ENCODE measurements at places on chromosomes 7 and 10.

DNA sequence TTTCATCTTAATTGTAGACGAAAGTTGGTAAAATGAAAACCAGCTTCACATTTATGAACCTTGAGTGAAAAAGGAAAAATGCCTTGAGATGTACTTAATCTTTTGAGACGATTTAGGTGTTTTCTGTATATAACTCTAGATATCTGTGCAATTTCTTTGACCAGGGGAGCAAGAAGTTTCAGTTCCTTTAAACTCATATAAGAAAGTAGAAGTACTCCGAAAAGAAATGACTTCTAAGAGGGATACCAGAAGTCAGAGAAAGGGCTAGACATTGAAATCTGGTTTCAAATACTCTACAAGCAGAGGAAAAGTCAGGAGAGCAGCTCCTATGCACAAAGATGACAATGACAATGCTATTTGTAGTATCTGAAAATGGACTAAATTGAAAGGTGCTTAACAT is 303.7 kb downstream of the BAMBI start:
- no peak for DNase-seq

DNA sequence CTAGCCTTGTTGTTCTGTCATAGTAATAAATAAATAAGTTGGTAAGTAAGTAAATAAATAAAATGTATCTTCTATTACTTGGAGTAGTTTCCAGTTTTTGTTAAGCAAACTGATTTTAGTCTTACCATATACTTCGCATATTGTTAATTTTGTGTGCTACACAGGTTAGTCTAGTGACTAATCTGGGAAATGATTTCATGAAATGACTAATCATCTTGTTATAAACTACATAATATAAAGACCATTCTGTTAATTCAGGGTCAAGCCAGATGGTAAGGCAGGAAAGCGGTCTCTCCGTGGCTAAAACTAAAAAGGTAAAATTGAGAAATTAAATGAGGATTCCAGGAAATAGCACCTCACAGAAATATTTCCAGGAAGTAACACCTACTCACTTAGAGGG is 58.5 kb upstream of the FOXP2 start:
- no peak for DNase-seq

- no peak for DNase-seq
Observed at GRCh38 chr7:77982926-77983550, 184.5 kb downstream of the PHTF2 start.

DNA sequence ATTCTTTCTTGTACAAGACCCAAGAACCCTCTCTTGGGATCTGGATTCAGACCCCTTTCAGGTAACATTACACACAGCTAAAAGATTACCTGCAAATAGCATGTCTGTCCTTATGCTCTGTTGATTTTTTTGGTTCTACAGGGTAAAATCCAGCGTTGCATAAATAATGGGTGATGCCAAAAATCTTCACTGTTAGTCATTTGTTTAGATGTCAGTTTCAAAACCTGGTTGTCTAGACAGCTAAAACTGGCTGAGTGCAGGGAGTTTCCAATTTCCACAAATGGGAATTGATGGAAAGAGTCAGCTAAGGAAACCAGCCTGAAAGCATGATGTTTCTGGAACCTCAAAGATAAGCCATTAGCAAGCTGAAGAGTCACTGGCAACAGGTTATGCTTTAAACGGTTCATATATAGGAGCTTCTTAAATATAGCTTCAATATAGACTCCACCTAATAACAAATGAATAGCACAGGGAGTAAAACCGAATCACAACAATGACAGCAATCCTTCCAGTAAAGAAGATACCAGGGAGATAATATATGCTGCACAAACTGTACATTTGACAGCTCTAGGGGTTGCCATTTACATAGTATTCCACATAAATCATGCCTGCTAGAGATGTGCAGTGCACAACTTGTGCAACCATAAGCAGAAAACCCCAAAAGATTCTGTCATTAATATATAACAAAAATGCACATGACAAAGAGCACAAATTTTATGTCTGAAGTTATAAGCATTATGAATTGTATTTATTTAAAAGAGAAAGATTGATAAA is 20.4 kb downstream of the CCDC71L start:
- no peak for DNase-seq

- no peak for DNase-seq
Observed at GRCh38 chr10:124315591-124316270, 103.0 kb downstream of the OAT start.

DNA sequence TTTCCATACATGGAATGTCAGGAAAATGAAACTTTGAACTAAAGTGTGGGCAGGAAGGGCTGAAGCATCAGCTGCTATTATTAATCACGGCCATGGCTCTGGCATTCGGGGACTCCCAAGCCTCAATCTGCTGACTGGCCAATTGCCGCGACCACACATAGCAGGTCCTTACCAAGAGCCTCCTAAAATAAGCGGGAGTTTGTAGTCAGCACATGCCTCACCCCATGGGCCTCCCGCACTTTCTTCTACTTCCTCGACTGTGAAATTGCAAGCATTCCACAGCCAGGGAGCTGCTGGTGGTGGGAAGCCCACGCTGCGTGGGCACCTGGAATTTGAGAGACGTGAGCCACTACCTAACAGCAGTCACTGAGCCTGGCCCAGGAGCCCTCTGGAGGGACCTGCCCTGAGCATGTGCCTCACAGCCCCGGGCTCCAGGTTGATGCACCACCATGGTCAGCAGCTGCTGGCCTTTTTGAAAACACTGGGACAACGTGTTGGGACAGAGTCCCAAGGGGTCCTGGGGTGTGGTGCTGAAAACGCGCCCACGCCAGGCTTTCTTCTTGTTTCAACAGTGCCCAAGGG is 211.4 kb downstream of the TNS3 start:
- DNase-seq = no peak

GRCh38 chr7:151810441-151811232 is 66.3 kb downstream of the PRKAG2 start:
- DNase-seq = no peak

DNA sequence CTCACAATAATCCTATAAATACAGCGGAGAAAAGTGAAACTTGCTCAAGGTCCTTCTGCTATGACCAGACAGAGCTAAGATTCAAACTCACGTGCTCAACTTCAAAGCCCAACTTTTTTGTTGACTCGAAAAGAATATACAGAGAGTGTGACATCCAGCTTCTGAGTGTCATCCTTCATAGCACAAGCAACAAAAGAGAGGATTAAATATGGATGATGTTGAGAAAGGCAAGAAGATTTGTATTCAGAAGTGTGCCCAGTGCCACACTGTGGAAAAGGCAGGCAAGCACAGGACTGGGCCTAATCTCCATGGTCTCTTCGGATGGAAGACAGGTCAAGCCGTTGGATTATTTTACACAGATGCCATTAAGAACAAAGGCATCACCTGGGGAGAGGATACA is 2.1 kb upstream of the FAM3C start:
- no peak for DNase-seq

DNA sequence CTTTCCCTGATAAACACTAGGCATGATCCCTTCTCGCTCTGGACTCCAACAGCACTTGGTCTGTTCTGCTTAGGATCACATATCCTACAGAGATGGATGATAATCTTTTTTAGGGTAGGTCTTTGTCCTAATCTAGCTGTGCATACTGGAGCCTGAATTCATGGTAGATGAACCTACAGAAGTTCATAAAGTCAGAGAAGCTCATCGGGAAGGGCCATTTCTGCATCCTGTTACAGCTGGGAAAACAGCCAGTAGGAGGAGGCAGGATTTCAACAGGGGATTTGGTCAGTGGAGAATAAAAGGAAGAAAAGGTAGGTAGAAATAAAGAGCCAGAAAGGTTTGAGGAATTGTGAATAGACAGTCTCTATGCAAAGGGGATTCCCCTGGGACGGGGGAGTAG is 101.4 kb downstream of the ANK3 start:
- DNase-seq = no peak

GRCh38 chr10:77907900-77908717 is 18.4 kb downstream of the DLG5 start:
- no peak for DNase-seq

DNA sequence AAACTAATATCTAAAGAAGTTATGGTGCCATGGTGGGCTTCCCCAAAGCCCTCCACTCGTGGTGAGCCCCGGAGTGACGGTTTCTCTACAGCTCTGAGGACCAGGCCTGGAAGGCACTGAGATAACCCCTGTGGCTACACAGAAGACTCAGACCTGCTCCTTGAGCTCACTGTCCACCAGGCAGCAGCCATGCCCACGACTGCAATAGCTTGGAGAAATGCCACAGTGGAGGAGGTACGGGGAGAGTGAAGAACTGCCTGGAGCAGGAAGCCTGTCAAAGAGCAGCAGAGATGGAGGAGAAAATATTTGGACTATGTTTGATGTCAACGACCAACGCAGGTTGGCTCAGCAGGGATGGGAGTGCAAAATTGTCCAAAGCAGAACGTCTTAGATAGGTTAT is 300.1 kb upstream of the NPSR1 start:
- no peak for DNase-seq

- no peak for DNase-seq
Observed at GRCh38 chr10:97131181-97131628, 54.6 kb downstream of the SLIT1 start.

DNA sequence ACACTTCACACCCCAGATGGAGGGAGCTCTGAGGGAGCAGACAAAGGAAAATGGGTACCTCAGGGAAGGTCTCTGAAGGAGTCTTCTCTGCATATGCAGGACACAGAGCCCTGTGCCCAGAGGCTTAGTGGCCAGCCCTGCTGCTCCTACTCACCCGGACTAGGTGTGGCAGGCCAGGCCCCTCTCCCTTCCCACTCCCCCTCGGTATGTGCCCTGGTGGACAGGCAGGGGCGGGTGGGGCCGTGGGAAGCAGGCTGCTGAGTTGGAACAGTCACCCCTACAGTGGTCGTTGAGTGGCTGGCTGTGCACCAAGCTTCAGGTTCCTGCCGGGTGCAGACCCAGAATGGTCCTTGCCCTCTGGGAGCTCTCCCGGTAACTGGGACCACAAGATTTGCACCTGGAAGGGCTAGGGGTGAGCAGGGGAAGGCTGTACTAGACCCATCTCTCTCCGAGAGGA is 68.6 kb downstream of the ZMIZ1 start:
- DNase-seq = no peak

DNA sequence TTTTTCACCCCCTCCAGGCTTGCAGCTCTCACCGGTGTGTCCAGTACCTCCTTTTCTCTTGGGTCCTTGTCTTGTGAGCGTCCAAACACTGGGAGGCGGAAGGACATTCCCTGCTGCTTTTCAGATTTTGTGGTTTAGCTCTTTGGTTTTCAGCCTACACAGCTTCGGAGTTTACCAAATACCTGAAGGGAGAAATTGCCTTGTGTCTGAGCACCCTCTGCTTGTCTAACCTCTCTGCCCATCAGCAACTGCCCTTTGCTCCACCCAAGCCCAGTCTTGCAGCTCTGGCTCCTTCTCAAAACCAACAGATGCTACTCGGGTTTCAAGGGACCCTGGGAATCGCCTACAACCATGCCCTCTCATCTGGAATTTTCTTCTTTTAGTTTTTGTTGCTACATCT is 519.1 kb upstream of the IGFBP3 start:
- no peak for DNase-seq

- DNase-seq = no peak
Observed at GRCh38 chr7:54349229-54349628, 192.9 kb upstream of the VSTM2A start.

- no peak for DNase-seq
Observed at GRCh38 chr10:127150136-127150535, 46.3 kb downstream of the INSYN2A start.

GRCh38 chr7:135930565-135931461 is 46.3 kb downstream of the MTPN start:
- no peak for DNase-seq

DNA sequence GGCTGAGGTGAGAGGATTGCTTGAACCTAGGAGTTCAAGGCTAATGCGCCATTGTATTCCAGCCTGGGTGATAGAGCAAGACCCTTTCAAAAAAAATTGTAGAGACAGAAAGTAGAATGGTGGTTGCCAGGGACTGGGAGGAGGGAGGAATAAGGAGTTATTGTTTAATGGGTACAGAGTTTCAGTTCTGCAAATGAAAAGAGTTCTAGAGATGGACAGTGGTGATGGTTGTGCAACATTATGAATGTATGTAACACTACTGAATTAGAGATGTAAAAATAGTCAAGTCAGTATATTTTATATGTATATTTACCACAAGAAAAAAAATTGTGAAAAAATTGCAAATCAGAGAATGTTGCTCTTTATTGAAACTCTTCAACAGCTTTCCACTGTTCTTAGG is 266.5 kb upstream of the NPY start:
- no peak for DNase-seq

DNA sequence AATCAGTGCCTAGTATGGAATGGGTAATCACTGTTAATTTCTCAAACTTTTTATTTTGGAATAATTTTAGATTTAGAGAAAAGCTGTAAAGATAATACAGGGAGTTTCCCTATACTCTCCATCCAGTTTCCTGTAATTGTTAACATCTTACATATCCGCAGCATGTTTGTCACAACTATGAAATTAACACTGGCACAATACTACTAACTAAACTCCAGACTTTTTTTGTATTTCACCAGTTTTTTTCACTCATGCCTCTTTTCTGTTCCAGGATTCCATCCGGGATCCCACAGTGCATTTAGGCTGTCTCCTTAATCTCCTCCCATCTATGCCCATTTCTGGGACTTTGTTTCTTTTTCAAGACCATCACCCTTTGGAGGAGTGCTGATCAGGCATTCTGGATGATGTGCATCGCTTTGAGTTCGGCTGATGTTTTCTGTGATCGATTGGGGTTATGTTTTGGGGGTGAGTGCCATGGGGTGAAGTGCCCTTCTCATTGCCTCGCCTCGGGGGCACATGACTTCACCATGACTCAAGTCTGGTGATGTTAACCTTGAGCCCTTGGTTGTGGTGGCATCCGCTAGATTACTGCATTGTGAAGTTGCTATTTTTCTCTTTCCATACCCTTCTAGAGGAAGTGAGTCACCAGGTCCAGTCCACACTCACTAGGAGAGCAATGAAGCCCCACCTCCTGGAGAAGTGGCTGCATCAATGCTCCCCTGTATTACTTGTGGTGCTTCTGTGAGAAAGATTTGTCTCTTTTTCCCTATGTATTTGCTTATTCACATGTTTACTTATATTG is 43.9 kb upstream of the GRB10 start:
- no peak for DNase-seq

GRCh38 chr10:131855461-131856401 is 45.1 kb upstream of the PPP2R2D start:
- DNase-seq = no peak

DNA sequence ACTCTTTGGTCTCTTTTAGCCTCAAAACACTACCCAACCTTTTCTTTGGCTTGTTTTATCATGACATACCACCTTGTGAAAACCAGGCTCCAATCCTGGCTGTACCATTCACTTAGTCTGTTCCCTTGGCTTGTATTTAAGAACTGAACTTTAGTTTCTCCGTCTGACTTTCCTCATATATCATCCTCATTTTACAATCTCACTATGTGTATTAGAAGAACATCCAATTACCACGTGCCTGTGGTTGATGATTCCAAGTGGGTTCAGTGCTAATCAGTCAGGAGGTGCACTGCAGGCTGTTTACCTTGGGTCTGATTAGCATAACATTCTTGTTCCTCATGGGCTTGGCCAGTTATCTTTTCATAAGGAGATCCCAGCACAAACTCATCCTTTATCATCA is 144.8 kb upstream of the KLF14 start:
- DNase-seq = no peak

- peak; percentile 33 for DNase-seq
Observed at GRCh38 chr7:106717955-106718871, 57.3 kb upstream of the CCDC71L start.

- no peak for DNase-seq
Observed at GRCh38 chr7:21092766-21093702, 306.3 kb upstream of the SP8 start.

Measured in omental fat pad (tissue), 4 donors.